ENCODE measurements at places on chromosomes 3 and 15. TPM values are rescaled to one million over a fixed set of nuclear protein-coding genes. Genes with fewer than 3 reads are reported as not detected.

DNA sequence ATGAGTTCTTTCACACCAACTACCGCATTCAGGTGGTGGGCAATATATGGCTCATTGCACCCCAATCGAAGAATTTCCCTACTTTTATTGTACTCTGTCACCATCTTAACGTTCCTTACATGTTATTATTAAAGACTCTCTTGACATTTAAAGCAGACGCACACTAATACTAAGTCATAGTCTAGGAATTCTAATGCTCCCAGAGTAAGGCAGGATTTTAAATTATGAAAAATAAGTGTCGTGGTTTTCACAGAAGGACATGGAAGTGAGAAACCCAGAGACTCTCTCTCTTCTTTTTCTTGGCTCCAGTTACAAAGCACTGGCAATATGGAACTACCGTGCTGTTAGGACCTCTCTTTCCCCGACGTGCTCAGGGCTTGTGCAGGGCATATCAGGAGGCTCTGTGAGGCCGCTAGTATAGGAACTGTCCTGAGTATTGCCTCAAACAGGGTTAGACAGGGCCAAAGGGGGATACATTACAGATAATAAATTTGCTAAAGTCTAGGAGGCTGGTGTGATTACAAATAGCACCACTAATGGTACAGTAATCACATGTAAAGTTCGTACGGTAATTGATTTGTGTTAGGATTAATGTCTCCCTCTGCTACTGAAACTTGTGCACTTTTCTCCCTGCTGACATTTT is 590.8 kb downstream of the FOXP1 start:
- no peak for DNase-seq

DNA sequence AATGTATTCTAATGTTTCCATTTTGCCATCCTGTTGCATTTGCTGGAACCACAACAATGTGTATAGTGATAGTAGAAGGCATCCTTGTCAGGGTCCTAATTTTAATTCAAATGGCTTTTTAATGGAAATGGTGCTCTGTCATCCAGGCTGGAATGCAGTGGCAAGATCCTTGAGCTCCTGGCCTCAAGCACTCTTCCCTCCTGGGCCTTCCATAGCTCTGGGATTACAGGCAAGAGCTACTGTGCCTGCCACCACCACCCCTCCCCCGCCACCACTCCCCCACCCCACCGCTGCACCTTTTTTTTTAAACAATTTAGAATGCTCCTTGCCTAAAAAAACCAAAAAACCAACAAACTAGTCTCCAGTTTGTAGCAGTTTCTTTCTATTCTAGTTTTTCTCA is 15.2 kb upstream of the IQCF6 start:
- no peak for DNase-seq

DNA sequence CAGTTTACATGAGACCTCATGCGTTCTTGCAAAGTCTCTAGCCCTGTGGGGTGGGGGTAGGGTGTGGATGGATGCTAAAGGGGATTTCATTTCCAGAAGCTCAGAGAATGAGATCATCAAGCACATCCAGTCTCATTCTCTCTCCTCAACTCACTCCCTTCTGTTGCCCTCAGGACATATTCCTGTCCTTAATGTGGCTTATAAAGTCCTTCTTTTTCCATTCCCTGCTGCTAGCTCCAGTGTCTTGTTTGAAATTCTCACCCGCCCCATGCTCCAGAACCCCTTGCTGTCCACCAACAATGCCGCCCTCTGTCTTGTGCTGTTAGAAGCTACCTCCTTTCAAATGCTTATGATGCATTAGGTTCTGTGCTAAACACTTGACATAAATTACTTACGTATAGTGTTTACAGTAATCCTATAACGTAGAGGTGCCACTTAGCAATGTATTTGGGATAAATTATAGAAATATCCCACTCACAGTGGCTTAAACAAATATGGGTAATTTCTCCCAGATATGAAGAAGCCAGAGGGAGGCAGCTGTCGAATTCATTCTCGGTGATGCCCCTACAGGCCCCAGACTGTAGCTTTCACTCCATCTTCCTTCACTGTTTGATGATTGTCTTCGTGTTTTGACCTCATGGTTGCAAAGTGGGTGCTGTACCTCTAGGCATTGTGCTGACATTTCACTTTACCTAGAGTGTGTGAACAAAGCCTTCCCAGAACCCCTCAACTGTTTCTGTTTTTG is 273.1 kb upstream of the TBL1XR1 start:
- DNase-seq, result no peak

- DNase-seq, result peak; percentile 64
Observed at GRCh38 chr3:99866261-99866761, 48.6 kb downstream of the CMSS1 start.

Gene RTF1
- polyA plus RNA-seq, result 22.6 TPM

Gene ILDR1
- not detected for polyA plus RNA-seq
